Mesothelial cell of epicardium (in vitro differentiated cells): ENCODE measurements at places on chromosomes 6 and 20. TPM values are rescaled to one million over a fixed set of nuclear protein-coding genes. Genes with fewer than 3 reads are reported as not detected.

MEI4 gene
- total RNA-seq, result 1.2 to 1.5 TPM (median 1.3 TPM) in 3 replicates

UNC5CL gene
- 2.0 to 2.2 TPM (median 2.1 TPM) in 3 replicates for total RNA-seq

SLC25A27 gene
- total RNA-seq, result 33.8 to 40.5 TPM (median 34.6 TPM) in 3 replicates

RHAG gene
- not detected in 3 replicates for total RNA-seq

TCF15 gene
- total RNA-seq, result 0.74 to 0.90 TPM (median 0.75 TPM) in 3 replicates

SIRPB1 gene
- 0.43 to 0.93 TPM (median 0.54 TPM) in 3 replicates for total RNA-seq

- no peak for DNase-seq
These were observed 929 bp downstream of the CDH22 start for GRCh38 chr20:46307139-46307998.

DNA sequence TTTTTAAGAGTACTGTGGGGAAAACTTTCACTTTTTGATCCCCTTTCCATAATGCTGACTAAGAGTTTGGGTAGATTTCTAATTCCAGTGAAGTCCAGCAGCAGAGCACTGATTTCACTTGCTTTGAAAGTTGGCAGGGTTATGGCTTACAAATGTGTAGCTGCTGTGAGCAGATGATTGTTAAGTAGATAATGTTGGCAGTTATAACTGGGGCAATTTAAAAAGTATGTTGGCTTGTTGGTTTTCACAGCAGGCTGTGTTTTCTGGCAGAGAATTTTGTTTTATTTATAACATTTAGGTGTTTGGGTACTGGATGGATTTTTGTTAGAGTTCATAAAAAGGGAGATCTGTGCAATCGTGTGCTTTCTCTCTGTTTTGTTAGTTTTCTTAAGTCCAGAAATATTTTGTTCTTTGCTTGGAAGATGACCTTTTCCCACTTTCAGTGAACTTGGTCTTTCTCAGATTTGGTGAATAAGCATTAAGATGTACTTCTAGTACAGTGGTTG lies 31.4 kb downstream of the AFDN start:
- DNase-seq, result no peak

- DNase-seq, result no peak
These were observed 435.6 kb upstream of the RUNX2 start for GRCh38 chr6:44892579-44892978.

DNA sequence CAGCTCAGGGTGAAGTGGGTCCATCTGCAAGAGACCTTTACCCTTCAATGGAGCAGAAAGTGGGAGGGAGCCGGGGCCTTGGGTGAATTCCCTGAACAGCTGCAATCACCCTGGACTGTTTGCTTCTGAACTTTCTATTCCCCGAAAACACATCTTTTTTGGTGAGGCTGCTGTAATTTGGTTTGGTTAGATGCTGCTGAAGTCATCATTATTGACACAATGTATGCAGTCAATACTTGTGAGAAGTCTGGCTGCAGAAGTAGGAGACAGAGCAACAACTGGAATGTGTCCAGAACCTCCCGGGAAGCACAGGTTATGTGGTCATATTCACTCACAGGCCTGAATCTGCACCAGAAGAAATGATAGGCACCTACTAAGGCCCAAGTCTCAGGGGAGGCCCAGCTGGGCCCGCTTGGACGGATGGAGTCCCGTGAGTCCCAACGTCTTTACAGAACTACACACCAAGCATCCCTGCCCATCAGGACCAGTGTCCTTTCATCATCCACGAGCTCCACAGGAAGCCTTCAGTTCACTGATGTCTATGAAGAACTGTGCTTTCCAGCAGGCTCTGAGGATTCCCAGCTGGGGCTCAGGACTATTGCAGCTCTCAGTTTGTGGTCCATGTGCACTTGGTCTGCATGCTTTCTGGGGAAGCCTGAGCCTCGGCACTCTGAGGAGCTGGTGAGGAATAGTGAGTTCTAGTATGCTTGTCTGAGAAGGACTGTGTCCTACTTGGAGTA lies 177.6 kb downstream of the THBS2 start:
- no peak for DNase-seq

DNA sequence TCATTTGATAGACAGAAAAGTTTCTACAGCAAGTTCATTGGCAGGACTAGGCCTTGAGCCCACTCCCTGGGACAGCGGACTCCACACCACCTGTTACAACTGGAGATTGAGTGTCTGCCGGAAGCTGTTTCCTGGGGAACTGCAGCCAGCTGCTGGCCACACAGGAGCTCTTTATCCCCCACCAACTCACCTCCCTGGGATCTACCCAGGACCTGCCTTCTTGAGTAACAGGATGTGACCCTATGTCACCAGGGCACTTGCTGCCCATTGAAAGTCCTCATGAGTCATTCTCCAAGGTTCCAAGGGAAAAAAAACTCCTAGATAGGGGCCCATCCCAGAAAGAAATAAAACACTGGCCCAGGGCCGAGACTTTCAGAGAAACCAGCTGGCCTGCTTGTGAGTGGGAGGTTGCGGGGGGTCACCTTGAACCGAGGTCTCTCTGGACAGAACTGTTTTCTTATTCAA lies 37.4 kb upstream of the SLC9A8 start:
- DNase-seq, result no peak

DNA sequence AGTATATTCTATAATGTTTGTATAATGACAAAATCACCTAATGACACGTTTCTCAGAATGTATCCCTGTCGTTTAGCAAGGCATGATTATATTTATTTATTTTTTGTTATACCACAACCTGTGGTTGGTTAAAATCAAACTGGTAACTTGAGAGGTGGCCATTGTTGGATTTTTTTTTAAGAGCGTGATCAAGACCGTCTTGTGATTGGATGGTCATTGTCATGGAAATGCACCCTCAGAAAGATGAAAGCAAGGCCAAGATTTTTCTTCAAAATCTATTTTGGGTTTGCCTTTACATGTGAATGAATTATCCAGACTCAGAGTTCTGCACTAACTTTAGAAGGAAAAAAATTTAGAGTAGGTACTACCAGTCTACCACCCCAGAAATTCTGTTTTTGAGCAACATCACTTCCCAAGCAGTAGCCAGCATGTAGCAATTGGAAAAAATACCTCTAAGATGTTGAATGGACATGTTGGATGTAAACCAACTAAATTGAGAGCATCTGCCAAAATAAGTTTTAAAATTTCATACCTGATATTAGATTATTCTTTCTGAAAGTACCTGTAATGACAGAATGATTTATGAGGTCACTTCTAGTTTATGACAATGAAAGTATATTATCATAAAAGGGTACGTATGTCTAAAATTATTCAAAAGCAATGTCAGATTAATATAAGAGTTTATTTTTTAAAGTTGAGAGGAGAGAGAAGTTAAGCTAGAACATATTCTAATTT lies 50.8 kb downstream of the NCOA7 start:
- DNase-seq, result no peak

DNA sequence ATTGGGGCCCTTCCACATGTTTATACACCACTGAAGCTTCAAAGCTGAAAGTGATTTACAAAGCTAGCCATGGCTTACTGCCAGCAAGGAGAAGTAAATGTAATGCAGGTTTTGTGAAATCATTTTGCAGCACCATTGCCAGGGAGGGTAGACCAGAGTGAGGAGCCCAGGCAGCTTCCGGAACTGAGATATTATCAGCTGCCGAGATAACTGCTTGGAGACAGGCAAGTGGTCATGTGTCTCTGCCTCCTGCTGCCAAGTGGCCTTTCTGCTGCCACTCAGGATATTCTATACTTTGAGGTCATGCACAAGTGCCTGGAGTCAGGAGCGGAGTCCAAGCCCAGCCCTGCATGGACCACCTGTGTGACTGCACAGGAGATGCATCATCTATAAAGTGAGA lies 160.2 kb downstream of the SYNDIG1 start:
- DNase-seq, result no peak

GRCh38 chr6:168387911-168388310 lies 53.1 kb upstream of the SMOC2 start:
- DNase-seq, result no peak

DNA sequence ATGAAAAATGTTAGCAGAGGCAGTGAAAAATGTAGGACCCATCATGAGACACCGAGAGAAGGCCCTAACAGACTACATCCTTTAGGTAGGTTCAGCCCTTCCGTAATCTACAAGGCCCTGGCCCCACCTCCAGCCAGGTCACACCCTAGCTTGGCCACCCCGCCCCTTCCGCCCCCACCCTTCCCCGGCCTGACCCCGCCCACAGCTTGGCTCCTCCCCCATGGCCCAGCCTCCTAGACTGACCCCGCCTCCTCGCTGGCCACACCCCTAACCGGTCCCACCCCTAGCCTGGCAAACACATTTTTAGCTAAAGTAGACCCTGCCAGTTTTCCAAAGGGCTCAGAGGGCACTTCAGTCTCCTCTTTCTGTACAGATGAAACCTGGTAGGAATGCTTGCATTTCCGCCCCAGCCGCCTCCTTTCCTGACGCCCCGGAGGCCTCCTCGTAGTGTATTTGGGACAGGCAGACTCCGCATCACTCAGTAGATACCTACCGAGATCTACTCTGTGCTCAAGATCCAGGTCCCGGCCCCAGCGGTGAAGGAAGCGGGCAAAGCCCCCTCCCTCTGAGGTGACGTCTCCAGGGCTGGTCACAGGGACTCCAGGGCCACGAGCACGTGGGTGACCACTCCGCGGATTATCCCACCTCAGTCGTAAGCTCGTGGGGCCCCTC lies 443.5 kb downstream of the PREX1 start:
- DNase-seq, result no peak

- no peak for DNase-seq
These were observed 526.8 kb downstream of the CD83 start for GRCh38 chr6:14644381-14644780.

- DNase-seq, result no peak
These were observed 1.4 kb upstream of the UQCC2 start for GRCh38 chr6:33712914-33713313.

DNA sequence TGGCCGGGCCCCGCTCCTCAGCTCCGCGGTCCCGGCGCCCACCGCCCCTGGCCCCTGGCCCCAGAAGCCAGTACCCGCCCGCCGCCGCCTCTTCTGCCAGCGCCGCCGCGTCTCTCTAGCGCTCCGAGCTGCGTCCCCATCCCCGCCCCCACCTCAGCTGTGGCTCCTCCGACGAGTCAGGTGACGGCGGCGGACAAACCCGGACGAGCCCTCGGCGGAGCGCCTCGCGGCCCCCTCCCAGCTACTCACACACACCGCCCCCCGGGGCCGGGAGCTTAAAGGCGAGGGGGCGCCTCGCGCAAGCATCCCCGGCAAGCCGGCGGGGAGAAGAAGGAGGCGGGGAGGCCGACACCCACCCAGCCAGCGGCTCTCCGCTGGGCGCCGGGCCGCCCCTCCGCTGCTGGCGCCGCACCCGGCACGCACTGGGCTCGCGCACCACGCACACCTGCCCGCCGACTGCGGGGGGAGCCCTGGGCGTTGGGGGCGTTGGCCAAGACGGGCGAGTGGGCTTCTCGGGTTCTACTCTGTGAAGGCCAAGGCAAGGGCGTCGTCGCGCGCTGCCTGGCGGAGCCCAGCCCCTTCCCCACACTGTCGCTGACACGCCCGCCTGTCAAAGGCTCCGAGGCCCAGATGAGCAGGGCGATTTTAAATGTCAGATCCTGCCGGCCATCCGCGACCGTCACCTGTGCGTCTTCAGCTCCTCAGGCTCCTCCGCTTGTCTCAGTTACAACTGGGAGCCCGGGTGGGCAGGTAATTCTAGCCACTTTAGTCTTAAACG lies at the start of gene SNAP91:
SNAP91 (minus strand) TSS at position 132 of the 778 bp plus-strand sequence. CDS start 1,174 bp downstream, outside the sequence.
- peak; percentile 65 for DNase-seq

GRCh38 chr6:449486-450419 lies 58.2 kb downstream of the IRF4 start:
- DNase-seq, result no peak

DNA sequence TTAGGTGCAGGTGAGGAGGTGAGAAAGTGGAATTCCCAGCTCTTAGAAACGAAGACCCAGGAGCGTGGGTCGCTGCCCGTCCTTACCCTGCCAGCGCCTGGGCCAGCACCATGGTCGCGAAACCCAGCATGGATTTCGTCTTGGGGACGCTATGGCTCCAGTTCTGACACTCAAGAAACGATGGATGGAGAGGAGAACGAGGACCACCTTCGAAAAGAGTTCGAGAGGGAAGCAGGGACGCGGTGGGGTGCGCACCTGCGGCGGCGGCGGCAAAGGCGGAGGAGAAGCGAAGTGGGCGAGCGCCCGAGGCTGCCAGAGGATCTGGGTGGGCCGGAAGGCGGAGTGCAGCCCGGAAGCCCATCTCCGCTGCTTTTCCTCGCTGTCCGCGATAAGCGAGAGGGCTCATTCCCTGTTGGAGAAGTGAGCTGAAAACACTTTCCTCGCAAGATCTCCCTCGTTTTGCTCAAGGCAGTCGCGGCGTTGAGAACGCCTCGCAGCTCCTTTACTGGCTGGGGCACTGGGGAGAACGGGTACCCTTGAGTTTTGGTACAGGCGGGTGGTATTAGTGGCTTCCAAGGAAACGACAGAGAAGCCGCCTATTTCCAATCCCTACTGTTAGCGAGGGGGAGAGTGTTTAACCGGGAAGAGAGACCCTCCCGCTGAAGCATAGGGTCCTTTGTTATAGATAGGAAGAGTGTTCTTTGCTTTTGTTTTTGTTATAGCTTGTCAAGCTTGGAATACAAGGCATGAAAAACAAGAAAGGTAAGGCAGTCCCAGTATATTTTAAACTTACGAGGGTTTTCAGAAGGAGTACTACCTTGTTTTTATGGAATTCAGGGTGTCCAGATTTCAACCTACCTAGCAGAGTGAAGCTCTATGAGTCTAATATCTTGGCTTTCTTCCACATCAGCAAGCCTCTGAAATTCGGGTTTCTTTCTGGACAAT lies 109.5 kb downstream of the TRIM27 start:
- no peak for DNase-seq

GRCh38 chr20:24978513-24978912 lies 14.0 kb downstream of the APMAP start:
- DNase-seq, result no peak

DNA sequence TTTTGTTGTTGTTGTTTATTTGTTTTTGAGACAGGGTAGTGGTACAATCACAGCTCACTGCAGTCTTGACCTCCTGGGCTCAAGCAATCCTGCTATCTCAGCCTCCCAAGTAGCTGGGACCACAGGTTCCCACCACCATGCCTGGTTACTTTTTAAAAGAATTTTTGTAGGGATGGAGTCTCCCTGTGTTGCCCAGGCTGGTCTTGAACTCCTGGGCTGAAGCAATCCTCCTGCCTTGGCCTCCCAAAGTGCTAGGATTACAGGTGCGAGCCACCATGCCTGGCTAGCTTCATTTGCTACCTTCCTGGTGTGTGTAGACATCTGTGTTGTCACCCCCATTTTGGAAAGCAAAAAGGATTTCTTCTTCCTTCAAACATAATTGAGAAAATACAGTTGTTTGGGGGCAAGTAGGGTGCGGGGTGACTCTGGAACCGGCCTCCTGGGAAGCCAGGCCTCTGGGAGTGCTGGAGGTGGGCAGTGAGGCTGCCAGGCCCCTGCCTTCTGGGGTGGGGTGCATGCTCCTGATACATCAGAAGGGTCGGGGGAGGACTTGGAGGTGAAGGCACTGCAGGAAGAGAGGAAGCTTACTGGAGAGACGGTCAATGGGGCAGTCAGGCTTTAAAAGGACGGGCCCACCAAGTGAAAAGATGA lies 28.4 kb downstream of the SYNJ2 start:
- no peak for DNase-seq

- no peak for DNase-seq
These were observed 218.1 kb upstream of the SOX4 start for GRCh38 chr6:21375151-21376116.

DNA sequence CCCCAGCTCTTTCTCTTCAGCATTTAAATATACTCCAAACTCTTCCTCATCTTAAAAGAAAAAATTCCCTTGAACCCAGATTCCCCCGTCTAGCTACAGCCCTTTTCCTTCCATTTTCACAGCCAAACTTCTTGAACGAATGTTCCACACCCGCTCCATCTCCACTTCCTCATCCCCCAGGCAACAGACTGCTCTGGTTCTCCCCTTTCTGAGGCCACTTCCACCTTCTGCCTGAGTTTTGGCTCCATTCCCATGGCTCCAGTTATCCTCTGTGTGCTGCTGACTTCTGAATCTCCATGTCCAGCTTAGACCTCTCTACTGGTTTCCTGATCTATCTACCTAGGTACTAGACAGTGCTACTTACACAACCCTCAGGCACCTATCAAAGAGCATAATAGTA lies 106.4 kb downstream of the RALGAPA2 start:
- DNase-seq, result no peak
